ENCODE measurements at places on chromosomes 13 and 19.

- DNase-seq, result no peak
Observed at GRCh38 chr13:77876176-77876575, 42.5 kb downstream of the EDNRB start.

DNA sequence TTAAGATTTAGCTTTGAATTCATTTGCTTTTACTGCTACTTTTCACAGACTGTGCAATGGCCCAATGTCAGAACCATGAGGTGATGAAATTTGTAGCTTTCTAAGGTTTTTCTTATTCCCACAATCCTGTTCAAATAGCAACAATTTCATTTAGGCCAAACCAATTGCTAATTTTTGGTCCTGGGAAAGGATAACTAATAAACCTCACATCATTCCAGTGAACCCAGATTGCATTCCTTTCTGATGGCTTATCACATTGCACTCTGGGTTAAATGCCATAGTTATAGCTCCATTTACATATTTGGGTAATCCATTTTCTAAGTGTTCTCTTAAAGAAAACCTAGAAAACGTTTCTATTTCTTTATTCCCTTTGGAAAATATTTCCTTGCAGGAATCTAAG is 22.9 kb upstream of the POMP start:
- no peak for DNase-seq

GRCh38 chr13:40076765-40077362 is 421.4 kb downstream of the COG6 start:
- DNase-seq, result no peak

GRCh38 chr13:40670307-40670706 is 3.9 kb upstream of the FOXO1 start:
- no peak for DNase-seq

DNA sequence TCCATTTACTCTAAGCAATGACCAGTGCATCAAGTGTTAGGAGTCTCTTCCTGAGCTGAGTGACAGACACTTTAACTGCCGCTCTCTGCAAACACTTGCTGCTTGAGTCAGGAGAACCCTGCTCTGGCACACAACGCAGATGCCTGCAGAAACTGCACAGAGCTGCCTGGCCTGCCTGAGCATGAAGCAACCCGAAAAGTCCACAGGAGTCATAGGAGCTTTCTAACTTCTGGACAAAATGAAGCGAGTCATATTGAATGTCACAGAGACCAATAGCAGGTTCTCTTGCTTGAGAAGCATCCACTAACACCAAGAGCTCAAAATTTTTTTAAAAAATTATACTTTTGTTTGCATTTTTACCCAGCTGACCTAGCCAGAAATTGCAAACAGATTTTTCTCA is 232.4 kb downstream of the LHFPL6 start:
- DNase-seq, result no peak

DNA sequence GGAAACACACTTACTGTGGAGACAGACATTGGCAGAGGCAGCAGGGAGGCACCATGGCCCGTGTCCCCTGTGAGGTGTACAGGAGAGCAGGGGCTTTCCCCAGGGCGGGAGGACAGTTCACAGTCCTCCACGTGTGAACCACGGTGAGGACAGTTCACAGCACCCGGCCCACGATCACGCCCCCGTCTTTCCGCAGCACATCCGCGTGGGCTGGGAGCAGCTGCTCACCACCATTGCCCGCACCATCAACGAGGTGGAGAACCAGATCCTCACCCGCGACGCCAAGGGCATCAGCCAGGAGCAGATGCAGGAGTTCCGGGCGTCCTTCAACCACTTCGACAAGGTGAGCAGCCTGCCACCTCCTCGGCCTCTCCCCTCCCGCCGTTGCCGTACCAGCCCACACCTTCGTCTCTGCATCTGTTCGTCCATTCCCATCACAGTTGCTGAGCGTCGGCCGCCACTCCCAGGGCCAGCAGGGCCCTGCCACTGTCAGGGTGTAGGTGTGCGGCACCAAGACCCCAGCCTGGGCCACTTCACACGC is 17.4 kb downstream of the CAPN12 start:
- no peak for DNase-seq

GRCh38 chr19:18269070-18269723 is 5.1 kb downstream of the IQCN start:
- no peak for DNase-seq

GRCh38 chr19:42113641-42114348 is 18.5 kb downstream of the POU2F2 start:
- no peak for DNase-seq

DNA sequence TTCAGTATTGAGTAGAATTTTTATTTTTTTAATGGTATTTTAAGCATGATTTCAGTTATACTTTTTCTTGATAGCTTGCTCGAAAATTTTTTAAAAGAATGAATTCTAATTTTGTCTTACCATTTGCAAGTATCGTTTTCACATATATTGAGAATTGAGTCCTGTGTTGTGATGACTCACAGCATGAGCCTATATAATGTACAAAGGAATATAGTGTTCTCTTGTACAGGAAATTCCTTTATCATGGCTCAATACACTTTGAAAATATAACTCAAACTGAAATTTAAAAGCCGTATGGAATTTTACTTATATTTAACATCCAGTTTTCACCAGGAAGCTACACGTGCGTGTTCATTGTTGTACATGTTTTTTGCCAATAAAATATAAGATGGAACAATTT is 161.1 kb upstream of the TMTC4 start:
- DNase-seq, result no peak

GRCh38 chr19:46524308-46524707 is 28.6 kb upstream of the PNMA8B start:
- no peak for DNase-seq

DNA sequence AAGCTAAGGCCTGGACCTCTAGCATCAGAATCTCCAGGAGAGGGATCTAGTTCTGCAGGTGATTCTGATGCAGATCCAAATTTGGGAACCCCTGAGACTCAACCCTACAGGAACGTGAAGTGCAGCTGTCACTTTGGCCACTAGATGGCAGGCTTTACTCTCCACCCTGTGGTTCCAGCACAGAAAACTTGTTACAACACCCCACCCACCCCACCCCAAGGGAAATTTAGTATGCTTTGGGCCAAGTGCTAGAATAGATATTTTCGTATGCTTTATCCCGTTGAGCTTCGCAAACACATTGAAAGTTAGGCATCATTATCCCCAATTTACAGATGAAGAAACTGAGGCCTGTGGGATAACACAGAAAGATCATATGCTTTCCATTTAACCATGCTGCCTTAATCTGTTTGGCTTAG is 232.0 kb downstream of the B3GLCT start:
- DNase-seq, result peak; percentile 60

- DNase-seq, result no peak
Observed at GRCh38 chr19:13978351-13979243, 26.3 kb downstream of the DCAF15 start.

DNA sequence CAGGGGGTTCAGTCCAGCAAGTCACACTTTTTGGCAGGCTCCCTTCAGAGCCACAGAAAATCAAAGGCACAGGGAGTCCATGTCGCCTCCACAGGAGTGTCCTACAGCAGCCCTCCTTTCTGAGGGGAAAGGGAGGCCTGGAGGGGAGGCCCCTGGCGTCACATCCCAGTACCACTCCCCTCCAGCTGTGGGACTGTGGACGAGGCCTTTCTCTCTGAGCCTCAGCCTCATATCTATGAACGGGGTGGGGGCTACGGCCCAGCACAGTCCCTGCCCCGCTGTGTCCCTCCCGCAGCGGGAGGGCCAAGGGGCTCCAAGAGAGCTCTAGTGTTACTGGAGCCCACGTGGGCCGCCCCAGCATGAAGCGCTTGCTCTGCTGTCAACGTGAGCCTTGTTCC is 23.8 kb downstream of the PEPD start:
- no peak for DNase-seq

GRCh38 chr13:27132538-27132937 is 39.1 kb downstream of the USP12 start:
- DNase-seq, result no peak

DNA sequence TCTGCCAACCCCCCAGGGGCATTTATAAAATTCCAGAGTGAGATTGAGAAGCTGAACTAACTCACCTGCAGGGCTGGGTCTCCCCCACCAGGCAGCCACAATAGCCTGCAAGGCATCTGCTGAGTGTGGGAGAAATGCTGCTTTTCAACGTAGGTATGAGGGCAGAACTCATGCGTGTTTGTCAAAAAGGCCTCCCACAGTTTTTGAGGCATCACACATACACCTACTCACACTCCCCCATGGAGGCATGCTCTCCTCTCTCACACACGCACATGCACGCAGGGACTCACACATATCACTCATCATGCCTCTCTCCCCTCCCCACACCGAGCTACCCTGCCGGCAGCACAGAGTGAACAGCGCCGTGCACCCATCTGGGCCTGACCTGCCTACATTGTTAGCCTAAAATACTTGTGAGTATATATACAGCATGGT is 390.5 kb downstream of the FGF9 start:
- DNase-seq, result peak; percentile 34

- peak; percentile 31 for DNase-seq
Observed at GRCh38 chr19:16778796-16779411, 50.3 kb upstream of the SIN3B start.

DNA sequence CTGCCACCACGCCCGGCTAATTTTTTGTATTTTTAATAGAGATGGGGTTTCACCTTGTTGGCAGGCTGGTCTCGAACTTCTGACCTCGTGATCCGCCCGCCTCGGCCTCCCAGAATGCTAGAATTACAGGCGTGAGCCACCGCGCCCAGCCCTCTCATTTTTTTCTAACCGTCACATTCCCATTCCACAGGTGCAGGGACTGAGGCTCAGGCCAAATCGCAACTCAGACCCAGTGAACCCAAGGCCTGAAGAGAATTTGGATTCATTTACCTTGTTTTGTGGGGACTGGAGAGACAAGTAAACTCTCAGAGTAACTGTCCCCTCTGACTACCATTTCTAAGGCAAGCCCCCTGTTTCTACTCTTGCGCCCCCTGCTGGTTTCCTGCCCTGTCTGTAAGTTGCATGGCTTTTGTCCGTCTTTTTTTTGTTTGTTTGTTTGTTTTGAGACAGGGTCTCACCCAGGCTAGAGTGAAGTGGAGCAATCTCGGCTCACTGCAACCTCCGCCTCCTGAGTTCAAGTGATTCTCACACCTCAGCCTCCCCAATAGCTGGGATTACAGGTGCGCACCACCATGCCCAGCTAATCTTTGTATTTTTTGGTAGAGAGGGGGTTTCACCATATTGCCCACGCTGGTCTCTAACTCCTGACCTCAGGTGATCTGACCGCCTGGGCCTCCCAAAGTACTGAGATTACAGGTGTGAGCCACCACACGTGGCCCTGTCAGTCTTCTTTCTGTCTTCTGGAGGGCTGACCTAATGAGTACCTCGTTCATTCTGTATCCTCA is 2.3 kb upstream of the STRN4 start:
- DNase-seq, result peak; percentile 76

DNA sequence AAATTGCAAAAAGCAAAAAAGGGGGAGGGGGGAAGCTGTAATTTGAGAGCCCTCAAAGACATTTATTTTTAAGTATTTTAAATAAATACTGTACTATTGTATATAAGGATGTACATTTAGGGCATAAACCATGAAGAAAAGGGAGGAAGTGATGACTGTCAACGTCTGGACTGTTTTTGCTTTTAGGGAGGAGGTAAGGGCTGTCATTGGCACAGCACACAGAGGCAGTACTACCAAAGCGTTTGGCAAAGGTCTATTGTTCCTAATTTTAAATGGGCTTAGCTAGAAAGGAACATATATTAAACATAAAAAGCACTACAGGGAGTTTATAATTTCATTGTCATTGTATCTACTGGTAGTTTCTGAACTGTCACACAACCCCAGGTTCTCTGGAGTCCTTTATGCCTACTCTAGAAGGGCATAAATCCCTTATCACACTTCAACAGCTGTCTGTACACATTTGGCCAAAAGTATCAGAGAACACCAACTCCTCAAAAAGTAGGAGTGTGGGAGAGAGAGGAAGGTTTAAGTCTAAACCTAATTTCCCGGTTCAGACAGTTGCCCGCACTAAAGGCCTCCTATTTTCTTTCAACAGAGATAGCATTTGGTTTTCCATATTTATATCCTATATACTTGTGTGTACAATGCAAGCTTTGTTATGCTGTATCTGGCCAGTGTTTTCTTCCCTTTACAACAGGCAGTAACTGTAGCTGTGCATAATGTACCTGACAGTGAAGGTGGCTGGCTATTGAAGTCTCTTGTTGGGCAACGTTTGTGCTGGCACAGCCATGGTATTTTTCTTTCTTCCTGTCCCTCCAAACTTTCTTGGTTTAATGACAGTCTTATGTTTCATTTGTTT is 406.2 kb downstream of the KLF5 start:
- no peak for DNase-seq

DNA sequence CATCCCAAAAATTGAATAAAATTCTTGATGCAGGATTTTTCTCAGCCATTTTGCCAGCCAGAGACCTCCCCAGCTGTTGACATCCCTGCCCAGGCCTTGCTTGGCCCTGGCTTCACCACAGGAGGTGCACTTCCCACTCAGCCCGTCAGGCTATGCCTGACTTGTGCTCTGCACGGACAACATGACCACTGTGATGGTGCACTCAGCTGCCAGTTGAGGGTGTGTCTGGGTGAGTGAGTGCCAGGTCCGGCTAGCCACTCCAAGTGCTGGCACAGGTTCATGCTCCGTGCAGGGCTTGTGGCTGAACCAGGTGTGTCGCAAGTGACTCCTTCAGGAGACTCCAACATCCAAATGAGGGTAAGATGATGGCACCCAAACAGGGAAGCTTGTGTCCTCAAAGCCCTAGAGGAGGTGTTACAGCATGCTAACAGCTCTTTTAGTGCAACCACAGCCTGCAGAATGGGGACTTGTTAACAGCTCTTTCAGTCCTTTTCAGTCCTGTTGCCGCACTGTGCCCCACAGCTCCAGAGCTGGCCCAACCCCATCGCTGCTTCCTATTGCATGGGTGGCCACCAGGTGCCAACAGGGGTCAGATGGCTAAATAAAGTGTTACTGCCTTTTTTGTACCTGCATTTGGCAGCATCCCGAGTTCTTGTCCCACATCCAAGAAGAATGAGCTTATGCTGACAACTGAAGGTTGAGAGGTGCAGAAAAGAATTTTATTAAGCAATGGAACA is 380.7 kb downstream of the SLITRK5 start:
- DNase-seq, result no peak

GRCh38 chr13:29908416-29909080 is 58.1 kb upstream of the UBL3 start:
- no peak for DNase-seq

DNA sequence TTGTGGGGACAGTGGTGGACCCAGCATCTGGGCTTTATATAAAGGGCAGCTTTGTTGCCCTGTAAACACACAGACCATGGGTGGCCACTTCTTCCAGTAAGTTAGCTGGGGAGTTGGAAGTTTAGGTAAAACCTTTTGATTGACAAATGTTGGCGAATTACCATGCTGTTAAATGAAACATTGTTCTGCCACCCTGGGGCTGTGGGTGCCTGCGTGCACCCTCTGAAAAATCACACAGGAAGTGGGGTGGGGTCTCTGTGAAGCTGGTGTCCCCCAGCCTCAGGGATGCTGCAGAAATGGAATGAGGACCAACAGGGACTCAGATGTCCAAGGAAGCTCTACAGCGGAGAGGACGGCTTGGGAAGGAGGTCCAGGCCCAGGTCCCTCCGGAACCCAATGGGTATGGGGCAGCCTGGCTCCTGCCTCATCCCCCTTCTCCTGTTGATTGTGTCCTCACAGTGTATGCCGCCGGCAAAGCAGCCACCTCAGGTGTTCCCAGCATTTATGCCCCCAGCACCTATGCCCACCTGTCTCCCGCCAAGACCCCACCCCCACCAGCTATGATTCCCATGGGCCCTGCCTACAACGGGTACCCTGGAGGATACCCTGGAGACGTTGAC is 2.8 kb upstream of the USF2 start:
- no peak for DNase-seq

- no peak for DNase-seq
Observed at GRCh38 chr19:33546656-33547055, 25.1 kb upstream of the PEPD start.

- DNase-seq, result no peak
Observed at GRCh38 chr19:45156751-45157150, 4.0 kb downstream of the NKPD1 start.
